ENCODE measurements at places on chromosomes 12 and 14. TPM values are rescaled to one million over a fixed set of nuclear protein-coding genes. Genes with fewer than 3 reads are reported as not detected.

MEG3 gene
- total RNA-seq: 3.9 TPM

RFX4 gene
- total RNA-seq: not detected

DACT1 gene
- total RNA-seq: 7.4 TPM

TROAP gene
- 3.0 TPM for total RNA-seq

PRPH gene
- total RNA-seq: not detected

COL2A1 gene
- not detected for total RNA-seq

FRS2 gene
- total RNA-seq: 17.8 TPM

CEBPE gene
- total RNA-seq: not detected

JPH4 gene
- 2.0 TPM for total RNA-seq

GDF3 gene
- total RNA-seq: not detected

ANO4 gene
- total RNA-seq: not detected

ZC3H10 gene
- total RNA-seq: 8.0 TPM
